ENCODE measurements at places on chromosomes 4 and X. TPM values are rescaled to one million over a fixed set of nuclear protein-coding genes. Genes with fewer than 3 reads are reported as not detected.

- H3K4me1 ChIP-seq: no peaks in the 10 kb centered on the region
- H3K27ac ChIP-seq: no peak overlapping the region
- no peaks in the 10 kb centered on the region for H3K27me3 ChIP-seq
- no peak overlapping the region for H3K4me3 ChIP-seq
Observed at GRCh38 chr4:82784681-82785610, 13.7 kb downstream of the SCD5 start.

- H3K4me3 ChIP-seq: peak overlapping the region; percentile 69
- no peak overlapping the region for H3K27ac ChIP-seq
Observed at GRCh38 chr4:16082426-16083240, 1.2 kb downstream of the PROM1 start.

- no peaks in the 10 kb centered on the region for H3K4me1 ChIP-seq
- no peak overlapping the region for H3K27ac ChIP-seq
- DNase-seq: no peak
- H3K4me3 ChIP-seq: no peak overlapping the region
- H3K27me3 ChIP-seq: no peaks in the 10 kb centered on the region
Observed at GRCh38 chr4:169800541-169800940, 42.8 kb upstream of the HPF1 start.

GRCh38 chr4:2059726-2060602 is 837 bp downstream of the NAT8L start:
- peaks cover 15% of the 10 kb centered on the region for H3K27me3 ChIP-seq
- peaks cover 2% of the 10 kb centered on the region for H3K4me1 ChIP-seq
- no peaks in the 10 kb centered on the region for H3K36me3 ChIP-seq
- no peak for DNase-seq

The PNMA5 gene
- total RNA-seq: not detected

The MAGEB3 gene
- not detected for total RNA-seq

The SOX3 gene
- total RNA-seq: not detected

GRCh38 chr4:188117631-188118324 is 8.4 kb upstream of the TRIML2 start:
- H3K36me3 ChIP-seq: no peaks in the 10 kb centered on the region
- H3K4me3 ChIP-seq: no peak overlapping the region
- no peaks in the 10 kb centered on the region for H3K27me3 ChIP-seq
- no peaks in the 10 kb centered on the region for H3K4me1 ChIP-seq
- DNase-seq: no peak

DNA sequence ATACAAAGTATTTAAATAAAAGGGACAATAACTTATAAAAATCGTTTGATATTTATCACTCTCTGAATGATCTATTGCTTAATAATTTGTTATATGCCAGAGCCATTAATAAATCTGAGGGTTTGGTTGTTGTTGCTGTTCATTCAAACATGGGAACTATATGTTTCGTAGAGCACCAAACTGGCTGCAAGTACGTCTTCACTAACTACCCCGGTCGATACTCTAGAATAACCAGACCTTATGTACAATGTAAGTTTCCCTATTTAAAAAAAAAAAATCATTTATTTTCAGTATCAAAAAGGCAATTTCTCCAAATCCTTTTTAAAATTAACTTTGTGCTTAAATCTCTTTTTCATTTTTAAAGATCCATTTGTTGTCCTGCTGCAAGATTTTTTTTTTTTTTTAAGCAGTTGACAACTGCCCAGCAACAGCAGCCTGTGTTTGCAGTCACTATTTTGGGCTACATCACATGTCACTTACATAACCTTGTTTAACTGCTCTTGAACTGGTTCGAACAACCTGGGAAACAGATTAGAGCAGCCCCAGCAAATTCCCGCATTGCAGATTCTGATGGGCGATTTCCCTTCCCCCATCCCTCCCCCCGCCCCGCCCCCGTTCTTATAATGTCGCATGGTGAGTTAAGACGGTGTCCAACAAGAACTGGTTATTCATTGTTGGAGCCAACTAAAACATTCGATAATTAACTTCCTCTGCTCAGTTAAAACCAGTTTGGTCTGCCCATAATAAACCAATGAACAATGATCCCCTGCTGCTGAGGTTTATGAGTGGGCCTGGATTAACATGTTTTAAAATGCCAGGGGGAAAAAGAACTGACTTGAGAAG is 238.9 kb downstream of the NR3C2 start:
- H3K4me3 ChIP-seq: no peak overlapping the region
- H3K27ac ChIP-seq: no peak overlapping the region
- H3K27me3 ChIP-seq: no peaks in the 10 kb centered on the region

GRCh38 chr4:52748432-52748831 is 2.8 kb downstream of the ERVMER34-1 start:
- no peaks in the 10 kb centered on the region for H3K27me3 ChIP-seq
- H3K36me3 ChIP-seq: no peaks in the 10 kb centered on the region
- DNase-seq: no peak
- H3K27ac ChIP-seq: no peak overlapping the region
- H3K4me1 ChIP-seq: no peaks in the 10 kb centered on the region
